ENCODE measurements at places on chromosomes 4 and X.
A peak's percentile ranks its signal among the peaks of the same experiment; 100 is the strongest.

DNA sequence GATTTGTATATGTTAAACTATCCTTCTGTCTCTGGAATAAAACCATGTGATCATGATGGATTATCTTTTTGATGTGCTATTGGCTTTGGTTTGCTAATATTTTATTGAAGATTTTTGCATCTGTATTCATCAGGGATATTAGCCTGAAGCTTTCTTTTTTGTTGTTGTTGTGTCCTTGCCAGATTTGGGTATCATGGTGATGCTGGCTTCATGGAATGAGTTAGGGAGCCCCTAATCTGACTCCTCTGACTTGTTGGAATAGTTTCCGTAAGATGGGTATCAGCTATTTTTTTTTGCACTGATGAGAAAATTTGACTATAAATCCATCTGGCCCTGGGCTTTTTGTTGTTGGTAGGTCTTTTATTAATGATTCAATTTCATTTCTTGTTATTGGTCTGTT, 45.7 kb downstream of the ATP10D start:
- DNase-seq = no peak

GRCh38 chr4:84218031-84218430, 281.1 kb downstream of the NKX6-1 start:
- DNase-seq = no peak

DNA sequence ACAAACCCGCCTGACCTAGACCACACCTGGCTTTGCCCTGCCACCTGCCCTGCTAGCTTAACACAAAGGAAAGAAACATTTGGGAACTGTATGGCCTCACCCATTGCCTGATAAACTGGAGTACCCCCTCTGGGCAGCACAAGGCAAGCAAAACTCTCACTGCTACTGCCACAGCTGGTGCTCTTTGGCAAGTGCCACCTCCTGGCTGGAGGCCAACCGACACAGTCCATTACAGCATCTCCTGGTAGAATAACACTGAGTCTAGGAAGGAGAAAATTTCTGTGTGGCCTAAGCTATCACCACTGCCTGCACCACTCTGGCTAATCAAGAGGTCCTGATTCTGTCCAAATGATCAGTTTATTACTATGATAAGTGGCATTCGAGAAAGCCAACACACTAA, 18.9 kb upstream of the SPANXN3 start:
- DNase-seq = no peak

- DNase-seq = no peak
These were observed 87.2 kb upstream of the KLF3 start for GRCh38 chr4:38576767-38577166.

DNA sequence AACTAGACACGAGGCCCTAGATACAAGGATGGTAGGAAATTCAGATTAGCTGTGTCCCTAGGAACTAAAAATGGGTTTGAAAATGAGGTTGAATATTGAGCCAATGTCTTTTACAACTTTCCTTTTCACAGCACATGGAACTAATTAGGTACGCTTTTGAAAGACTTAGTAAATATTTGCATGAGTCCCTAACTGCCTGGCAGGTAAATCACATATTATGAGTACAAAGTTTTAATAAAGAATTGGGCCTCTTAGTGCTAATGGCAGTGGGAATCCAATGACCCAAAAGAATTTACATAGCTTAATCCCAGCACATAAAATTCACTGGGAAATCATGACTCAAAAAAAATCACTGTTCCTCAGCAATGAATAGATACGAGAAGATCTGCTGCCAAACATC, 16.8 kb downstream of the MUC7 start:
- no peak for DNase-seq

- no peak for DNase-seq
These were observed 457.4 kb downstream of the CENPC start for GRCh38 chr4:67087897-67088296.

DNA sequence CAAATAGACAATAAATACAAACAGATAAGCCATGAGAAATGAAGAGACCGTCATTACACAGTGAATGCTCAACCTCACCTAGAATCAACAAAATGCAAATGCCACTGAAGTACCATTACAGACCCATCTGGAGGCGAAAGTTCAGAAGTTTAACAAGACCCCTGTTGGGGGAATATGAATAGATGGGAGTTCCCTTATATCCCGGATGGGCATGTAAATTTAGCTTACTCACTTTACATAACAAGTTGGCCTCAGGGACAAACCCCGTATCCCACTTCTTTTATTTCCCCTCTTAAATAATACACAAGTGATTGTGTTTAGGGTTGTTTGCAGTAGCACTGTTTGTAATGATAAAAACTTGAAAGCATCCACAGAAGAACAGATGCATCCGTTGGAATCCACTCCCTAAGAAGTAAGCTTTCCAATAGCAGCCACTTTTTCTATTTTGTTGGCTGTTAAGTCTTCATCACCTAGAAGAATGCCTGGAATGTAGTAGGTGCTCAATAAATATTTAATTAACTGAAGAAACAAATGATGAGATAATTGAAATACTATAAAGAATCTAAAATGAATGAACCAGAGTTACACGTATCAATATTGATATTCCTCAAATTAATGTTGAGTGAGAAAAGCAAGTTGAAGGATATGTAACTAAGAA, 1076.3 kb upstream of the TENM3 start:
- no peak for DNase-seq

GRCh38 chr4:152460488-152460887, 75.4 kb downstream of the FBXW7 start:
- DNase-seq = peak; percentile 85

- no peak for DNase-seq
These were observed 4.5 kb downstream of the GPM6A start for GRCh38 chr4:175807547-175807946.

- no peak for DNase-seq
These were observed 8.9 kb upstream of the AGA start for GRCh38 chr4:177451108-177451500.

DNA sequence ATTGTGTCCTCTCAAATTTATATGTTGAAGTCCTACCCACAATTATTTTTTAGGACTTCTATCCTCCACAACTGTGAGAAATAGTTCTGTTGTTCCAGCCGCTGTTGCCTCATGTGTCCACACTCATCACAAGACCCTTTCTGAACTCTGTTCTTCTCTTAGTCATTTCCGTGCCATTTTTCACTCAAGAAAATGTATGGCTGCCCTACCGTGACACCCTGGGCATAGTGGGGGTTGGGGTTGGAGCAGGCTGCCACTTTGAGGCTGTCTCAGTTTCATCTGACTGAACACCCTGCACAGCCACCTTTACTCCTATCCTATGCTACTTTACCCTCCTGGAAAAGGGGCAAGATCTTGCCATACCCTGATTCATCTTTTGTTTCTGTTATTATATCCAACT, 319.1 kb downstream of the TENM3 start:
- DNase-seq = no peak

DNA sequence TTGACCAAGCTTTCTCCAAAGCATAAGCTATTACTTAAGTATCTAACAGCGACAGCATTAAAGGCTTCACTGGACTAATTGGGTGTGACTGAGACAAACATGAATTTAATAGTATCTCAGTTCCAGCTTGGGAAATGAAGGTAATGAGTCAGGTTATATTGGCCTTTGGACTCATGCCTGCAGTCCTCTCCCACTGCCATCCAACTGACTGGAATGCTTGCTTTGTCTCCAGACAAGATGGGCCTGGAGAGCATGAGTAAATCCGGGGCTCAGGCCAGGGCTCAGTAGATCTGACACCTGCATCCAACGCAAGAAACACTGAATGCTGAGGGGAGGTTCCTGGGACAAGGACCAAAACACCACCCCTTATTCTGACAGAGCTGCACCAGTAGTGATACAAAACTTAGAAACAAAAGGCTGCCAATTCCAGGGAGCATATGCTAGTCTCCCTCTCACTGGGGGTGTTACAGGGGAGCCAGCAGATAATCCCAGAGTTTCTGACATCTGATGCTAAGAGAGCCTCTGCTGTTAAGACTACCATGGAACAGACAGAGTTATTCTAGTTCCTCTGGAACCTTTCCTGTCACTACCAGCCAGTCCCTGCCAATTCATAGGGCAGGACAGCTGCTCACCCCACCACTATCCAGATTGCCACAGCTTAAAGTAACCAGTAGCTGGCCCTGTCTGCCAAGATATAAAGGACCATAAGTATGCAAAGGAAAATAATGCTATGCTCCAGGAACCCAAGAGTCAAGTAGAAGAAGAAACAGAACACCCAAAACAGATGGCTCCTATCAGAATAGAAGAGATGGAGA, 293.8 kb downstream of the IQCM start:
- DNase-seq = peak; percentile 10
